Stimulated activated CD8-positive, alpha-beta memory T cell treated with anti-CD3 and anti-CD28 coated beads, Interleukin-4, amount 100 ng/mL, for 4 hours (primary cell): ENCODE measurements at places on chromosomes 2 and 18.

DNA sequence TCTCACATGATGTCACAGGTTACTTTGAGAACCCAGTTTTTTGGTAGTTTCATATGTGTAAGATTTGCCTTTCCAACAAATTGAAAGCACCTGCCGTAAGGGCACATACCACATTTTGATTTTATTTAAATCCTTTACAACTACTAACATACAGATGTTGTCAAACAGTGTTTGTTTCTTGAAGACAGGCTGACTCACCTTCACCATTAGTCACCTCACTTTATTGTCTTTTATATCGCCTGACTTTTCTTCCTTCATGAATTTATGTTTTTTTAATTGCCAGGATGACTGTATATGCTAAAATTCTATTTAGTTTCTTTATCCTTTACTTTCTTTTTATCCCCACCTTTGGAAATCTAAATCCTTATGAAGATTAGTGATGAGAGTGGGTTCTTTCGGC lies 886.7 kb downstream of the SUCLG1 start:
- no peak for DNase-seq

GRCh38 chr2:240904216-240905175 lies 1.6 kb upstream of the CROCC2 start:
- DNase-seq = no peak

- DNase-seq = no peak
Measured at GRCh38 chr2:12856934-12857601, 140.3 kb downstream of the TRIB2 start.

GRCh38 chr2:101188683-101189405 lies 37.7 kb upstream of the TBC1D8 start:
- DNase-seq = no peak

- DNase-seq = no peak
Measured at GRCh38 chr18:74023220-74023619, 124.4 kb downstream of the FBXO15 start.

DNA sequence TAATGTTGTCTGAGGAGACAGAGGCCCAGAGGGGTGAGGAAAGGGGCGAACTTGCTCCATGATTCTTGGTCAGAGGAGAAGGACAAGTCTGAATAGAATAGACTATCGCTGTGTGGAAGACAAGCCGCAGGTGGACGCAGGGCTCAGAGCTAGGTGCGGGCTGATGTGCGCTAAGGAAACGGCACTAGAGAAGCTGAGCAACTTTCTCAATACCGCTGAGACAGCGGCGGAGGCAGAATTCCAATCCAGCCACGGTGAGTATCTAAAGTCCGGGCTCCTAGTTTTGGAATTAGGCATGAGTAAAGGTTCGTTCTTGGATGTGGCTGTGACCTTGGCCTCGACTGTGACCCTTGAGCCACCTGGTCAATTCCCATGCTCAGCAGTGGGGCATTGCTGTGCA lies 47.8 kb downstream of the CAPN13 start:
- no peak for DNase-seq

GRCh38 chr18:43919551-43919950 lies 642.3 kb upstream of the SYT4 start:
- no peak for DNase-seq

DNA sequence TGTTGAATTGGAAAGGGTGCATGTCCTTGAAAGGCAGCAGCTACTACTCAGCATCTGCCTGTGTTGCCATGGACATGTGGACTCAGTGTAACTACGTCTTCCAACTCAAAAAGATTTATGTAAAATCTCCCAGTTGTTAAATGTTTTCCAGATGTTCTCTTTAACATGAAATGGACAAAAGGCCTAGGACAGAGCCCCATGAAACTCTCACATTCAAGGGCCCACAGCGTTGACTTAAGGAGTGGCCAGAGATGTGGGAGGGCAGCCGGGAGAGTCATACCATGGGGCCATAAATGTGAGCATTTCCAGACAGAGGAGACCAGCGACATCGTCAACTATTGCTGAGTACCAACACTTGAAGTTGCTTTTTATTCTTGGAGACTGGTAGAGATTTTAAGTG lies 9.9 kb downstream of the SLC3A1 start:
- no peak for DNase-seq

DNA sequence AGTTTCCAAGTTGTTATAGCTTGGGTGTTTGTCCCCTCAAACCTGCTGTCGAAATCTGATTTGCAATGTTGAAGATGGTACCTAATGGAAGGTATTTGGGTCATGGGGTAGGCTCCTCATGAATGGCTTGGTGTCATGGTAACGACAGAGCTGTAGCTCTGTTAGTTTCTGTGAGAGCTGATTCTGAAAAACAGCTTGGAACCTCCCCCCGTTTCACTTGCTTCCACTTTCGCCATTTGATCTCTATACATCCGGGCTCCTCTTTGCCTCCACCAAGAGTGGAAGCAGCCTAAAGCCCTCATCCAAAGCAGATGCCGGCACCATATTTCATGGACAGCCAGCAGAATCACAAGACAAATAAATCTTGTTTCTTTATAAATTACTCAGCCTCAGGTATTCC lies 1035.1 kb upstream of the SLC39A10 start:
- no peak for DNase-seq

GRCh38 chr2:71602581-71602980 lies 149.2 kb downstream of the DYSF start:
- DNase-seq = no peak

GRCh38 chr2:6352906-6353515 lies 512.7 kb downstream of the CMPK2 start:
- DNase-seq = no peak
